NT2/D1 (cell line): ENCODE measurements at places on chromosomes 5 and 9.

GRCh38 chr5:137191179-137191578 lies 307.9 kb downstream of the SPOCK1 start:
- no peak for DNase-seq

DNA sequence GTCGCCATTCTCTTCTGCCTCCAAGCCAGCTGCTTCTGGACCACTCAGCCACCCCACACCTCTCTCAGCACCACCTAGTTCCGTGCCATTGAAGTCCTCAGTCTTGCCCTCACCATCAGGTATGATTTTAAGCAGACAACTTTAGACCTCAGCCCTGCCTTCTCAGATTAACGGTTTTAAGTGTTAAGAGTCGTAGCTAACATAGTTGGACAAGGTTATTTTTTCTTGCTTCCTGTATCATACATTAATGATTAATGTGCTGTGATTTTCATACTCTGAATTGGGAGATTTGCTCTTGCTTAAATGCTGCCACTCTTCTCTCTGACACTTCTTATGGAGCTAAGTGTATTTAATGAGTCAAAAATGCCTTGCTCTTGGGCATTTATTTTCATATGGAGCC lies 20.8 kb downstream of the NUP214 start:
- no peak for DNase-seq

DNA sequence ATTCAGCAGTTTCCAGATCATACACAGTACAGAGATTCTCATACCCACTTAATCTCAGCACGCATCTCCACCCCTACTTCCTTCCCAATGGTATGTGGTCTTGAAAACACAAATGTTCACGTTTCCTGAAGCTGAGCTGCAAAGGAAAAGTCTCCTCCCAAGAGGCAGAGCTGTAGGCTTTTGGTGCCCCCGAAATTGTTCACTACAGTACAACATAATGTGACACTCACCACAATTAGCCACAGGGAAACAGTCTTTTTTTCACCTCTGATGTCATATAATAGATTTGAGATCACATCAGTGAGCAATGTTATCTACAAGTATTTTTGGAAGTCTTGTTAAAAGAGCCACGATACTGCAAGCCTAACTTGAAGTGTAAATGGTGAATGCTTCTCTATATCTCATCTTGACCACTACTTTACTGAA lies 40.2 kb downstream of the NFIB start:
- DNase-seq = no peak

- no peak for DNase-seq
These were observed 27.5 kb downstream of the FNBP1 start for GRCh38 chr9:130015353-130016019.

- no peak for DNase-seq
These were observed 294.5 kb upstream of the TAS2R1 start for GRCh38 chr5:9924614-9925013.

DNA sequence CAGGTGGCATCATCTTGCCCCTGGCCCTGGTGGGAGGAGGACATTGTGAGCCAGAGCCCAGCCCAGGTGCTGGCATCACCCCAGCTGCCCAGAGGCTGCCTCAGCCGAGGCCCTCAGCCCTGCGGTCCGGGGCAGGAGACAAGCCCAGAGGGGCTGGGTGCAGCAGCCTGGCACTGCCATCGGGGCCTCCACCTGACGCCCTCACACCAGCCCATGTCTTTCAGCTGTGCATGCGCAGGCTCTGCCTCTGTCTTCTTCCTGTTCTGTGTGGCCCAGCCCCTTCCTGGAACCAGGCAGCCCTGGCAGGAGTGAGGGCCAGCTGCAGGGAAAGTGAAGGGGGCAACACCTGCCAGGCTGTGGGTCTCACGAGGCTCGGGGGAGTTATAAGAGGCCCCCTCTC lies 4.8 kb upstream of the CEL start:
- no peak for DNase-seq

DNA sequence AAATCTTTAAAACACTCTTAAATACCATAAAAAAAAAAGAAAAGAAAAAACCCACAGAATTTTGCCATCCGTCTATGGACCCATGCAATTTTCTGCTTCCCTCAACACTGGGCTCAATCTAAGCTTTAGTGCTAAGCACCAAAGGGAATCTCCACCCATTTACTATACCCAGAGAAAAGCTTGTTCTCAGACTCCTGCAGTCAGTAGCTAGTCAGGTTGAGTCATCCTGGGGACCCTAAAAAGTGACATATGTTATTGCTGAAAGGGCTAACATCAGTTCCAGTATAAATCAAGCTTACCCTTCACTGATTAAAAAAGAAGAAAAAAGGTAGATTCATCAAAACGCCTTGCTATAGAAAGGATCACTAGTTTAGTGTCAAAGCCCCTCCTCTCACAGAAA lies 177.6 kb downstream of the MUSK start:
- no peak for DNase-seq

DNA sequence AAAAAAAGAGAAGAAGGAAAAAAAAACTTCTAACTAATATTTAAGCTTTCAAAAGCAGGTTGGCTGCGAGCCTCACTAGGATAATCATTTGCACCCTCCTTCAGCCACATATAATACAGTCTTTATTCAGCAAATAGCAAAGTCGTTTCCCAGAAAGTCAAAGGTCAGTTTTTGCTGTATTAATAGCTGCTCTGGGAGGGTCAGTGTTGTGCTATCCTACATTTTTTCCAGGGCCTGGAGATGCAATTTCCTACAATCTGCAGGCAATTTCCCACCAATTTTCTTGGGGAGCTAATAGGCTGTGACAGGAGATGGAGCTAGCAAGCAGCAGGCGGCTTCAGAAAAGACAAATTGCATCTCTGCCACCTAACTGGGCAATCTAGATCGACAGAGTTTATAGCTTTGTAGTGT lies 136.8 kb downstream of the TLE1 start:
- no peak for DNase-seq

DNA sequence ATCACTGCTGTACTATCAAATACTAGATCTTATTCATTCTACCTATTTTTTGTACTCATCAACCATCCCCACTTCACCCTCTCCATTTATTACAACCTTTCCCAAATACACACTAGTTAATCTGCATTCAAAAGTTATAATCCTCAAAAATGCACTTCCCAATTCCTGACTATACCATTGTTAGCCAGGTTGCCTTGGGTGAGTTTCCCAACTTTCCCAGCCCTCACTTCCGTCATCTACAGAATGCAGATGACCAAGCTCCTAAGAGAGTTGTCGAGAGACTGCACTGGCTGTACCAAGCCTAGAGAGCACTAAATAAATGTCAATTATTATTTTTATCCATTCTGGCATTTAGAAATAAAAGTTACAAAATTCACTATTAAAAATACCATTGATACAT lies 11.5 kb downstream of the PLPP1 start:
- DNase-seq = no peak

GRCh38 chr9:27192291-27192960 lies 83.4 kb downstream of the TEK start:
- no peak for DNase-seq

DNA sequence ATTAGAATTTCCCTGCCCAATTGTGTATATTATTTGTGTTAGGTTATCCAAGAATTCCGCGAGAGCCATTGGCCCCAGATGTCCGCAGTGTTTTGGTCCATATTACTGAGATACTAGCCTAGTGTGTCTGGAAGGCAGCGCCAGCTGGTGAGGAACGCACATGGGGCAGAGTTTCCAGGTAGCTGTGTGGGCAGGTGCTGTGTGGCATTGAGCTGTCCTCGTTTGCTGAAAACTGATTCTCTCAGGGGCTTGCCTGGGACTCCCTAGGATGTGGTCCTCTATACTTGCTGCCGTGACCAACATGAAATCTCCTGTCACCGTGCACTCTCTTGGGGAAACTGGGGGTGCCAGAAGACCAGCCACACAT lies 288.7 kb downstream of the FANCC start:
- DNase-seq = no peak

GRCh38 chr5:135377751-135378680 lies 21.0 kb downstream of the MACROH2A1 start:
- DNase-seq = no peak

DNA sequence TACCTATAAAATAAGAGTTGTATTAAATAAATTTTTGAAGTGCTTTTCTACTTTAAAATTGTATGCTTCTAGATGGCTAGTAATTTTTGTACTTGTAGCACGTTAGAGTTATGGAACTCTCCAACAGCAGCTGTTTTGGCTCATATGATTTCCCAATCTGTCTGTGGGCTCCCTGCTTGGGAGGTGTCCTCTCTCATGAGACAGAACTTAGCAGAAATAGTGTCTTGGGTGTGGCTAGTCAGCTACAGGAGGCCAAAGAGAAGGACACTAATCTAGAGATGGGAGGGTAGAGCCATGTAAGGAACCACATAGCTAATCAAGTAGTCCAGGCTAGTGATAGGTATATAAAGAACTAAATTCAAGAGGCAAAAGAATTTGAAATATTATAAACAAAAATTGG lies 78.4 kb upstream of the DAB2 start:
- no peak for DNase-seq

DNA sequence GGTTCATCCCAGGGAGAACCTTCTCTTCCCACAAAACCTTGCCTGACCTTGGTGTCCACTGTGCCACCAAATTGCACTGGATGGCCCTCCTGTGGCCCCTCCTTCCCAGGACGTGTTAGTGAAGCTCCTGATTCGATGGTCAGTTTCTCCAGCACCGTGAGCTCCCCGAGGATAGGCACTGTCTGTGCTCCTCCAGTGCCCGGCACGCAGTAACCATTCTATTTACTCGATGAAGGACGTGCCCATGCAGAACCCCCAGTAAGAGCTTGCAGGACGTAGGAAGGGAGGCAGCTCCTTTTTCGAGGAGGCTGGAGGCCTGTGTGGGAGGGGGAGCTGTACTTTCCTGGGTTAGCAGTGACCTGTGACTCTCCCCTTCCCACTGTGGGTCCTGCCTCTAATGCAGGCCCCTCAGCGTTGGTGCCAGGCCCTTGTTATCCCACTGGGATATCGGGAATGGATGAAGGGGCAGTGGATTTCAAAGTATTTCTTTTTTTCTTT lies 39.6 kb downstream of the HABP4 start:
- DNase-seq = no peak

DNA sequence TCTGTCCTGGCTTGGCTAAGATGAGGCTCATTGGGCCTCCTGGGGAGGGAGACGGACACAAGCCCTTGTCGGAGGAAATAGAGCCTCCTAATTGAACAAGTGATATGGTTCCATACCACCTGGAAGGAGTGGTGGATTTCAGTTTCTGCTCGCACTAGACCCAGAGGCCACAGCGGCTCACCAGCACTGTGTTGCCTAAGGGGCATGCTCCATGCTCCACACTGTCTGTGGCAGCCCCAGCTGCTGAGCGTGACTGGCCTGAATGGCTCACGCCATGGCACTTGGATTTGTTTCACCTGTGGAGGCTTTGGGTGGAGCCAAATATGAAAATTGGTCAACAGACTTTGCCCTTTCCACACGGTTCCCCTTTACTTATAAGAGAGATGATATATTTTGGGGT lies 181.1 kb downstream of the HSPA4 start:
- no peak for DNase-seq

DNA sequence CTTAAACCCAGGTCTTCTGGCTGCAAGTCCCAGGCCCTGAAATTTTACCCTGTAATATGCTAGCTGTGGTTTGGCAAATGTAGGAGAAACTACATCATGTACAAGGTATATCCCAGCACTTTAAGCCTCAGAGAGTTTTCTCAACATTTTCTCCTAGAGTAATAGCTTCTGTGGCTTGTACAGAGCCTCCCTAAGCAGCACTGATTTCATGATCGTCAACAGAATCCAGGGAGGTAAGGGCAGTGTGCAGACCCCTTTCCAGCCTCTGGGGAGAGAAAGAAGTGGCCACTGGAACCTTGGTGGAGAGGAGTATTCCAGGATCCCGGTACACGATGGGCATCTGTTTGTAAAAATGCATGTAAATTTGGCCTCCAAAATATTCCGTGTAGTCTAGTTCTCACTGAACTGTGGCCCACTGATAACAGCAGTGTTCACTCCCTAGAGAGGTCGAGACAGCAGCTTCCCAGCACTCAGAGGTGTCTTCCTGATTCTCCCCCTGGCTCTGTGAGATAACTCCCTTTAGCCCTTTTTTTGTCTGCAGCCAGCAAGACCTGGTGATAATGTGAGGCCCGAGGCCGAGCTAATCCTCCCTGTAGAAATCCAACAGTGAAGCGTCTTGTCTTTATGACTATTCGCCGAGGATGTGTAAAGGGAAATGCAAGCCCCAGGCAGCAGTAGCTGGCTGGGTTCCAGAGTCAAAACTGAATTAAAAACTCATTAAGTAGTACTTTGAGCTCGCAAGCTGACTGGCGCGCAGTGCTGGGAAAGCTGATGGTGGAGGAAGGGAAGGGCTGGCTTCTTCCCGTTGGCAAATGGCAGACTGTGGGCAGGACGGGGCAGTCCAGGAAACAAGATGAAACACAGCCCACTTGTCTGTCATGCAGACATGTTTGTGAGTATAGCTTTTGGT lies 59.0 kb downstream of the MAP1B start:
- peak; percentile 48 for DNase-seq

DNA sequence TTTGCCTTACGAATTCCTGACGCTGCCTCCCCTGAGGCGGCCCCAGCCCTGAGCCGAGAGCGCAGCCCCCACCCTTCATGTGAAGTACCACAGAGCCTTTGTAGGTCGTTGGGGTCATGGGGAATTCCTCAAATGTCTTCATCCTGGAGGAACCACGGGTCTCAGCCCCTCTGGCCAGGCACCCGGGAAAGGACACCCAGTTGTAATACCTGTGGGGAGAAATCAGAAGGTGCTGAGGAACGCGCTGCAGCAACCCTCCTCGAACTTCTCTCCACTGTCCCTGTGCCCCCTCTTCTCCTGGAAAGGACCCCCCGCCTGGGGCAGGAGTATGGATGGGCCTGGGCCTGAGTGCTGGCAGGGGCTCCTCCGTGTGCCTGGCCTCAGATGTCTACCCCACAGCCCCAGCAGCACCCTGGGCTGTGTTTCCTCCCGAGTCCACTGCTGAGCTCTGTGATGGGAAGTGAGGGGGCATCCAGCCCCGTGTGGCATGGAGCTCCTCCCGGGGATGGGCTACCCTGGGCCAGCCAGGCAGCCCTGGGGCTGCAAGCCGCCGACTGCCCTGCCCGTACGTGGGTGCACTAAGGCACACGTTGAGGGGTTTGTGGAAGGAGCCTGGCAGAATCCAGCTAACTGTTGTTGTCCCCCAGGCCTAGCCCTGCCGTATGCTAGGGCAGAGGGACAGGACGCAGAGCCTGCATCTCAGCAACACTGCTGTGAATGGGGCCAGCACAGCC lies 18.7 kb upstream of the SCGB3A1 start:
- no peak for DNase-seq

- DNase-seq = no peak
These were observed 71.9 kb downstream of the ARRDC3 start for GRCh38 chr5:91311168-91311696.

- DNase-seq = no peak
These were observed 14.2 kb upstream of the FOXB2 start for GRCh38 chr9:77005216-77005615.

DNA sequence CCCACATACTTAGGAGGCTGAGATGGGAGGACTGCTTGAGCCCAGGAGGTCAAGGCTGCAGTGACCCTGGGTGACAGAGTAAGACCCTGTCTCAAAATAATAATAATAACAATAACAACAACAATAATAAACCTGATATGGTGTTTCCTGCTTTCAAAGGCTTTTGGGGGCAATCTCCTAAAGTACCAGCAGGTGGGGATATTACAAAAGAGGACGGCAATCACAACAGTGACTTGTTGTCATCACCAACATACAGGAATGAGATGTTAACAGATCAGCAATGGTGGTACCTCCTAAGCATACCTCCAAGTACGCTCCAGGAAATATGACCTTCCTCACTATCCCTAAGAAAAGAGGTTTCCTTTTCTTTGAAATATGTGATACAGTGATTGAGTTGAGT lies 91.1 kb upstream of the RNF180 start:
- DNase-seq = peak; percentile 20

GRCh38 chr5:41772056-41772455 lies 98.2 kb downstream of the OXCT1 start:
- no peak for DNase-seq
